Stimulated activated CD4-positive, alpha-beta T cell treated with anti-CD3 and anti-CD28 coated beads, Interleukin-1b, Interleukin-23, amount 100 ng/mL, for 48 hours (primary cell): ENCODE measurements at places on chromosomes 11 and 22.

- no peak for DNase-seq
Measured at GRCh38 chr11:23404225-23405160, 544.2 kb upstream of the CCDC179 start.

DNA sequence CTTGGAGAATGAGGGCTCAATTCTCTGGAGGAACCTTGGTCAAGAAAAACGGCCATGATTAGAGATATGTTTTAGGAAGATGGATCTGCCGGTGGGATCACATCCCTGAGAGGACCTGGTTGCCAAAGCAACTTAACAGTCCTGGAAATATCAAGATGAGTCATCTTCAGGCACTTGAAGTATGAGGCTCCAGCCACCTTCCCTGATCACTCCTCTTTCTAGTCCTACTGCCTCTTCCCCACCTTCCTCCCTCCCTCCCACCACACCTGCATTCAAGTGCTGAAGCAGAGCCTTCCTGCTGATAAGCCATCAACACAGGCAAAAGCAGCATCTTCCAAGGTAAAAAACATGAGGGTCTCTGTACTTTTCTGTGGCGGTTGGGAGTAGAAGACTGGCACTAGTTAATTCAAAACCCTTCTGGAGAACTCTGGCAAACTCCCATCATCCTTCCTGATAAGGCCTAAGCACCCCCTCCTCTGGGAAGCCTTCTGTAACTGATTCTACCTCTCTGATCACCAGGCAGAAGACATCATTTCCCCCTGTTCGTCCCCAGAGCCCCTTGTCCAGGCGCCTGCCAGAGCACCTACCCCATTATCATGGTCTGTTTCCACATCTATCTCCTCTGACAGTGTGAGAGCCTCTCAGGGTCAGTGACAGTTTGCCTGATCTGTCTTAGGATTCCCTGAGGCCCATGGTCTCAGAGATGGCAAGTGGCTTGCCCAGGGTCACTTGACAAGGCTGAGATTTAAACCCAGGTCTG, 79.8 kb downstream of the CLPB start:
- no peak for DNase-seq

GRCh38 chr22:49541693-49542230, 285.9 kb downstream of the BRD1 start:
- no peak for DNase-seq

DNA sequence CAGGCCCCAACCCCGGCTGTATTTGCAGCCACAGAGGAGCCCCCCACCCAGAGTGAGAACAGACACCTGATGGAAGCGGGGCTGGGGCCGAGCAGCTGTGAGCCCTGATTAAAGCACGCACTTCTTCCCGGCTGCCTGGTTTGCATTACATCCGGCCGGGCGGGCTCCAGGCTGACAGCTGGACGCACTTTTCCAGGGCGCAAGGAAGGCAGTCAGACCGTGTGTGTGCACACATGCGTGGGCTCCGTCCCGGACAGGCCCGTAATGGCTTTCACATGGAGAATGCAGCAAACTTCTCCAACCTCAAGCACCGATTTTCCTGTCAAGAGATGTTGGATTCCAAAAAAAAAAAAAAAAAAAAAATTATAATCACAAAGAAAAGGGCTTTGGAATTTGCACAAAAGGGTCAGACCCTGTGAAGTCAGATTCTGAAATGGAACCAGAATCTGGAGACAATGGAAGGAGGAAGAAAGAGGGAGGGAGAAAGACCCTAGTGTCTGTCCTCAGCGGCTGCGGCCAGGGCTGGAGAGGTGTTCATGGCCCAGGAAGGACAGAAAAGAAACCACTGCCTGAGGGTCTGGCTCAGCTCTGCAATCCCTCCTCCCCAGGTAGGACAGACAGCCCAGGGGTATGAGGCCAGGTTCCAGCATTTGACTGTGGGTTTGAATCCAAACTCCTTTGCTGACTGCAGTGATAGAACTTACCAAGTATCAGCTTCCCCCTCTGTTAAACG, 365.5 kb downstream of the MN1 start:
- no peak for DNase-seq

- DNase-seq = no peak
Measured at GRCh38 chr11:126189109-126189929, 22.1 kb downstream of the RPUSD4 start.

DNA sequence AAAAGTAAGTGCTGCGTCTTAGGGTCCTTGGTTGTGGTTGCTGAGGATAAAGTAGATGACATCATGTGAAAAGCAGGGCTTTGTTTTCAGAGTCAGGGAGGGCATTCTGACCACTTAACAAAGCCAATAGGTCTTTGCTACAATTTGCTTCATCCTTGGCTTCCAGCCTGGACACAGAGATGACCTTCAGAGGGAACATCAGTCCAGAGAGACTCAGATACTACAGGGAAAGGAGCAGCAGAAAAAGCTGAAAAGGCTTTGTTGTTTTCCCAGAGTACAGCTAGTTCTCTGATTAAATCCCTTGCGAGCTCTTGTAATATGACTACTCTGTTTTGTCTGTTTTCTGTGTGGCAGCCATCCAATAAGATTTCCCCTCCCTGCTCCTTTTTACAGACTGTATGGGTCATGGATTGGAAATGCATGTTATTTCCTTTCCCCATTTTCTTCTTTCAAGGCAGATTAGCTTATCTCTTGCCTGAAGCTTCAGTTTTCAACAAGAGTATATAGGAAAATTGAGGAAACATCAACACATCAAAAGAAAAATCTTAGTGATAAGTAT, 31.9 kb downstream of the ATG13 start:
- no peak for DNase-seq

GRCh38 chr11:45141171-45141570, 5.3 kb upstream of the PRDM11 start:
- DNase-seq = no peak

DNA sequence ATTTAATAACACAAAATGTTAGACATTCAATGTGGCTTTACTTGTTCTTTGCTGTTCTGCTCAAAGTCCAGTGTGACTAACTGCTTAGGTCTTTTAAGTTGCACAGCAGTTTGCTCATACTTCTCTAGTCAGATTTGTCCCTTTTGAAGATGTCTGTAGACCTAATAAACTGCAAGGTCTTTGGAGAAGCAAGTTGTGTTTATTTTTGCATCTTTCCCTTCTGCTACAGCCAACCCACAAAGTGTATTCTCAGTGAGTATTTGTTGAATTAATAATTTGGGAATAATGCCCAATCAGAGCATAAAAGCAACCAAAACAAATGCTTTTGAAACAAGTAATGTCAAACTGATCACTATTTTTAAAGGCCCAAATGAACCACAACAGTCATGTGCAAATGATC, 312.5 kb downstream of the CADM1 start:
- no peak for DNase-seq

GRCh38 chr11:97743205-97743742, 1277.5 kb upstream of the CNTN5 start:
- DNase-seq = no peak

DNA sequence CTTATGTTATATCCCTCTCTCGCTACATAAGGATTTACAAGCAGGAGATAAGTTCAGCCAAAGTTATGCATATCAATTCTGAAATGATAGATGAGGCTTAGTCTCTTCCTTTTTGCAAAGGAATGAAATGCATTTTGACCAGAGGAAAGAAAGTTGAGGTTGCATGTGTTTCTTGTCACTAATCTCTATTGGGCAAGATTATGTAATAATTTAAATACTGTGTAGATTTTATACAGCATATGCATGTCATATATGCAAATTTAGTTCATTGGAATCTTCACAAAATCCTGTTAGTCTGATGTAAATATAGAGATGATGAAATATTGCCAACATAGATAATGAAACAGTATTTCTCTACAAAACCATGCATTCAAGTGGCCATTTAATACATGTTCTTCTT, 858.7 kb upstream of the RAG2 start:
- DNase-seq = no peak

DNA sequence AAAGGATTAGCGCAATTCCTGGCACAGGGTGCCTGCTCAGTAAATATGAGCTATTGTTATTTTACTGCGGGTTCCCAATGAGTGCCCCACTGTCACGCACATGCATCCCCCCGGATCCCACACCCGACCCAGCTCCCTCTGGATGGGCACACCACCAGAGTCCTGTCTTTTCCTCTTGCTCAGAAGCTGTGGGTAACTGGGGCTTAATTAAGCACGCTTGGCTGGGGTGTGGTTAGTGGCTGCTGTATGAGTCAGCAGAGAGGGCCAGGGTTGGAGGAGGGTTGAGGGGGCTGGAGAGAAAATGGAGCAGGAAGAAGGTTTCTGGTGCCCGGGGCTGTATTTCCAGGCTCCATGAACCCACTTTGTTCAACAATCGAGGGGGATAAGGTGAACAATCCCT, 30.3 kb upstream of the NECTIN1 start:
- no peak for DNase-seq

DNA sequence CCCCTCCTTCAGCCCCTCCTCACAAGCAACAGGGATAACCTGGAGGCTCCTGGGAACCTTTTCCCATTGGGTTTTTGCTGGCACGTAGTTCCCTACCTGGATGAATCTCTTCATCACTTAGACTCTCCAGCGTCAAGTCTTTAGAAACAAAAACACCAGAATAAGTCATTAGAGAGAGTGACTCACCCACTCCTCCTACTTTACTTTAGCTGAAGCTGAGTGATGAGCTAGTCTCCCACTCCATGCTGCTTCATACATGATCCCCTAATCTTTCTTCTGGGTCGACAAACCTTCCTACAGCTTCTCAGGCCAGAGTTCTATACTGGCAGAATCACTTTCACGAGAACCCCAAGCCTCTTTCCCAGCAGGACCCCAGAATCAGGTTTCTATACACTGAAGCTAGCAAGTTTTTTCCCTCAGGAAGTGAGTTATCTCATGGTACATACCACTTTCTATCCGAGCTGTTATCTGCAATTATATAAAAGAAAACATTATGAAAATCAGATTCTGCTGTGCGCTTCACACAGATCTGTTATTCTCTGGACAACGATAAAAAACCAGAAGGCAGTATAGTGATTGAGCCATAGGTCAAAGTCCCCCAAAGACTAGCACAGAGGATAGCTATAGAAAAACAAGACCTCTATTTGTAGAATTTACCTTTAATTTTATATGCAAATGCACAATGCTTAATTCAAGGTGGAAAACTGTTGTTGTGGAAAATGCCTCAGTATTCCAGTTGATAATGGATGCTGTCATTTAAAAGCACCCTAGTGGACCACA, 18.7 kb downstream of the DRICH1 start:
- no peak for DNase-seq

GRCh38 chr22:43747877-43748276, 64.2 kb downstream of the EFCAB6 start:
- DNase-seq = no peak

GRCh38 chr11:69178819-69179482, 23.2 kb downstream of the SMIM38 start:
- DNase-seq = no peak

DNA sequence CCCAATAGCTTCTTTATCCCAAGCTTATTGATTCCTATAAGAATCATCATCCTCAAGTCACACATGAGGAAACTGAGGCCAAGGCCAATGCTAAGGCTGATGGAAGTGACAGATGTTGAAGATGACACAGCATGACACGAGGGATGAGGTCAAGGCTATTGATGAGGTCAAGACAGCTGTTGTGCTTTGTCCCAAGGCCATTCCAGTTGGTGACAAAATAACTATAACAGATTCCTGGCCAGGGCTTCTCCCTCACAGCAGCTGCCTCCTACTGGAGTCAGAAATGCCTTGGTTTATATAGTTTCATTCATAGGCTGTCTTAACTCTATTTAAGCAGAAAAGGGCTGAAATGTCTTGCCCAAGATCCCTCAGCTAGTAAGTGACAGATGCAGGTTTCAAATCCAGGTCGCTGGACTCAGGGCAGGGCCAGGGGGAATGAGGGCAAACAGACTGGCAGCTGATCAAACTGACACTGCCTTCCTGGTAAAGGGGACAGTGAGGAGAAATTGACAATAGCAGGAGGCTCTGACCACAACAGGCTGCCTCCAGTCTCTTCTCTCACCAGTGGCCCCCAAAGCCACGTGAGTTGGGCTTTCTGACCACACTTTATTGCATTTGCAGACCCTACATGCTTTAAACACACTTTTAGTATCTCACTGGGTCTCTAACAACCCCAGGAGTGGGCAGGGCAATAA, 16.5 kb downstream of the MIF start:
- no peak for DNase-seq

DNA sequence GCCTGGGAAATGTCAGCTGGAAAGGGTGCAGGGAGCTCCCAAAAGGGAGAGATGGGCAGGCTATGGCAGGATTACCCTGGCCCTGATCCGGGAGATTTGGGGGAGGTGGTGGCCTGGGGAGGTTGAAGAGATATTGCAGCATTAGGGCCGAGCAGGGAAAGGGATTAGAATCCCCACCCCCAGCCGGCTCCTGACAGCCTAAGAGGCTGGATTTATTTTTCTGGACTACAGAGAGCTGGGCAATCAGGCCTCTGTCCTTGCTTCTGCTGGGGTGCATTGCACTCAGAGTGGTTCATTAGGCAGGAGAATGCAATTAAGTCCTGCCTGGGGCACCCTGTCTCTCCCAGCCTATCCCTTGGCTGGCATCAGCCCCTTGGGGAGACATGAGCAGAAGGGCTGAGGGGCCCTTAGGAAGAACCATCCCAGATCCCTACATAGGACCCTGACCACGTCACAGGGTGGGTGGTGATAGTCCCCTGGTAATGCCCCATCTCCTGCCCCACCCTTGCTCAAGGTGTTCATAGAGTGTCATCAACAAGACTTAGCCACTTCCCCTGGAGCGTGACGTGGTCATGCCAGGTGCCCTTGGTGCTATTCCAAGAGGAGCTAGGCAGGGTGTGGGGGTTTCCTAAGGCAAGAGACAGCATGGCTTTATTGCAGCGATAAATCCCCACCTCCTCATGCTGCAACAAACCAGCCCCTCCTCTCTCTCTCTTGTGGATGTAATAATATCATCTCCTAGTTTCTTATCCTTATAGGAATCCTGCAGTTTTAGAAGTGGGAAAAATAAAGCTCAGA, 38.4 kb upstream of the KLHL35 start:
- no peak for DNase-seq

GRCh38 chr11:70834277-70834940, 418.0 kb downstream of the SHANK2 start:
- DNase-seq = no peak

- no peak for DNase-seq
Measured at GRCh38 chr11:34341931-34342533, 15.8 kb downstream of the ABTB2 start.

GRCh38 chr22:20863366-20863765, 4.6 kb downstream of the SNAP29 start:
- DNase-seq = no peak

DNA sequence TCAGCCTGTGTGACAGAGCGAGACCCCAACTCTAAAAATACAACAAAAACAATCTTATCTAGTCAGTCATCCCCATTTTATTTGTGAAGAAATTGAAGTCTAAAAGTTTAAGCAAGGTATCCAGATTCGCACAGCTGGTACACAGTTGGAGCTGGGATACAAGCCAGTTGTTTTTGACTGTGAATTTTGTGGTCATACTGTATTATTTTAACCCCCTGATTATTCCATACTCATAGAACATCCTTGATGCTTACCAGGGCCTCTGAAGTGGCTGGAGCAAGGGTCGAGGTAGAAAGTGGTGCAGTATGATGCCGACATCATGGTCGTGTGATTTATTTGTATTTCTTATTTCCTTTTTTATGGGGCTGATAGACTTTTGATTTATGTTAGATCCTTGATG, 50.0 kb downstream of the BID start:
- DNase-seq = no peak

GRCh38 chr11:70024773-70025045, 53.4 kb upstream of the ANO1 start:
- DNase-seq = no peak

GRCh38 chr11:11563200-11563975, 58.4 kb downstream of the GALNT18 start:
- DNase-seq = no peak

- DNase-seq = no peak
Measured at GRCh38 chr11:111303461-111303860, 5.1 kb downstream of the POU2AF3 start.

GRCh38 chr11:70029115-70029860, 48.8 kb upstream of the ANO1 start:
- DNase-seq = no peak
